ENCODE measurements at places on chromosomes 4 and X. TPM values are rescaled to one million over a fixed set of nuclear protein-coding genes. Genes with fewer than 3 reads are reported as not detected.

The ASMT gene
- total RNA-seq = 0.33 TPM

The SCML1 gene
- 10.5 TPM for total RNA-seq

The CYSLTR1 gene
- total RNA-seq = 6.8 TPM

The SRPK3 gene
- 9.8 TPM for total RNA-seq

The NAP1L3 gene
- total RNA-seq = 5.7 TPM

The TMSB15C gene
- 4.3 TPM for total RNA-seq

The USP17L21 gene
- total RNA-seq = not detected

The CTAG2 gene
- total RNA-seq = not detected

The TSPAN6 gene
- 7.8 TPM for total RNA-seq

The GAGE2A gene
- not detected for total RNA-seq

The ZCCHC18 gene
- total RNA-seq = 2.0 TPM

The TMEM156 gene
- 0.29 TPM for total RNA-seq

The FGFBP1 gene
- total RNA-seq = not detected

The PDZD4 gene
- total RNA-seq = 22.9 TPM

The SPRY1 gene
- total RNA-seq = 111 TPM
